Stimulated activated CD4-positive, alpha-beta T cell treated with anti-CD3 and anti-CD28 coated beads, TNF-alpha, amount 100 ng/mL, for 4 hours (primary cell): ENCODE measurements at places on chromosomes 13 and 19.

DNA sequence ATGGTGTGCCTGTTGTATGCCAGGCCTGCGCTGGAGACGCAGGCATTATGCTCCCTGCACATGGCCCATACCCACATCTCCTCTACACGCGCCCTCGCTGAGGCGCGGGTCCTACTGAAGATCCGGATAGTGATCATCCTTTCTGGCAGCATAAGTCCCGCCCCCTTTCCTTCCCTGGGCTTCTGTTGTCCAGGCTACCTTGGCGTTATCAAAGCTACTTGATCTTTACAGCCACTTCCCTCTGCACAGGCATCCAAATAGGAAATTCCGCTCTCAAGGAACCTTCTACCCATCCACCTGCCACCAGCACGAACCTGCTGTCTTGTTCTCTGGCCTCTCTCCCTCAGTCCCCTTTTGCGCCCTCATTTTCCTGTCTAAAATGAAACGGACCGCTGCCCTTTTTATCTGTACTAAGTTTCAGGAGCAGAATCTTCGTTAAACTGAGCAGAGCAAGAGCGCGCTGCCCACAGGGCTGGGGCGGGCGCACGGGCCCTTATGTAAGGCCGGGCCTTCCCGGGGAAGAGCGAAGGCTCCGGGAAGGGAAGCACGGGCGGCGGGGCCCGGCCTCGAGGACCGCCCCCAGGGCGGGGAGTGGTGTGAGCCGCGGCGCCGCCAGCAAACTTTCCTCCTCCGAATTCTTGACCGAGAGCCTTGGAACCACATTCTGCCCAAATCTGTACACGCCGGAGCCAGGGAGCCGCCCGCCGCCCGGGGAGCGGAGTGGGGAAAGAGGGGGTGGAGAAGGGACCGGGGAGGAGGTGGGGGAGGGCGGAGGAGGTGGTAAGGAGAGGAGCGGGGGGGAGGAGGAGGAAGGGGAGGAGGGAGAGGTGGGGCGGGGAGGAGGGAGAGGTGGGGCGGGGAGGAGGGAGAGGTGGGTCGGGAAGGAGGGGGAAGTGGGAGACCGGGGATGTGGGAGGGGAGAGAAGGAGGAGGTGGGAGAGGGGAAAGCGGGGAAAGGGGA, 920 bp upstream of the UBE2L5 start:
- DNase-seq, result peak; percentile 20

GRCh38 chr13:93226623-93227279, at the start of gene GPC6:
Gene GPC6 (plus strand): TSS chr13:93226807.
- DNase-seq, result no peak

DNA sequence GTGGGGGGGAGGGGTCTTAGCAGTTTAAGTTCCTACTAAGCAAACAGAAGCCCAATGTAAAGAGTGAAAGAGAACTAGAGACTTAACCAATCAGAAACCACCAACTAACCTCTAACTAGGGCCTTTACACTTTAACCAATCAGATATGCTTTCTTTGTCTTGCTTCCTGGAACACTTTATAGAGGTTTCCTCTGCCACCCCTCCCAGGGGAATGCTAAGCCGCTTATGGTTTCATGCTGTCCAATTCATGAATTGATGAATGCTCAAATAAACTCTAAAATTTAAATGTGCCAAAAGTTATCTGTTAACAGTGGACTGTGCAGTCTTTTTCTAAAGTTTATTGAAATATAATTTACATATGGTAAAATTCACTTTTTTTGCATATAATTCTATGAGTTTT, 33.9 kb upstream of the LATS2 start:
- DNase-seq, result no peak

DNA sequence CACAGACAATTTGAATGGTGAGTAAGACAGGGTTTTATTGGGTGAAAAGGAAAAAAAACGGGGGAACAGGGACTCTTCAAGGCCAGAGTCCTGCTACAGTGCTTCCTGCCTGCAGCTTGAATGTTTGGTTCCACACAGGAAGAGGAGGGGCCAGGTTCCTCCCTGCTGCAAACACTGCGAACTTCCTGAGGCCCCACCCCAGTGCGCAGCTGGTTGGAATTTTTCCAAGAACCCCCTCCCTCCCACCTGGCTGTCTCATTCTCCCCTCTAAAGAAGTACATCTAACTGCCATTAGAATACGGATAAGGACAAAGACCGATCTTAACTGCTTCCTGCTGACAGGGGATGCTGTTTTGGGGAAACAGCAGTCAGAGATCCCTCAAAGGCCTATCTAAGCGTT, 184.9 kb downstream of the GGACT start:
- no peak for DNase-seq

- no peak for DNase-seq
Observed at GRCh38 chr13:100543872-100544602, 44.6 kb downstream of the GGACT start.

DNA sequence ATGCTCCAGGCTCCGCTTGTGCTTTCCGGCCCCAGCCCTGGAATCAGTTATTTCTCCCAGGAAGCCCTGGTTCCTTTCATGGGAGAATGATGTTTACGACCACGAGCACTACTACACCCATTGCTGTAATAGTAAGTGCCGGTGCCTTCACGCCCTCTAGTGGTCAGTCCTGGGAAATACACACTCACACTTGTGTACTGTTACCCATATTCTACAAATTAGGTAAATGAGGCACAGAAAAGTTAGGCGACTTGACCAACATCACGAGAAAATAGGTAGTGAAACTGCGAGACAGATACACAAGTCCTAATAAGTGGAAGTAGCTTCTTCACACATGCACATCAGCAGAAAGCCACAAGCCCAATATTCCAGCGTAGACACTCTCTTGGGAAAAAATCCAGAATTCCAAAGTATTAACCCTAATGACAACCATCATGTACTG, 21.7 kb downstream of the CEACAM21 start:
- DNase-seq, result peak; percentile 30

GRCh38 chr19:6663236-6664201, 6.4 kb downstream of the TNFSF14 start:
- no peak for DNase-seq

DNA sequence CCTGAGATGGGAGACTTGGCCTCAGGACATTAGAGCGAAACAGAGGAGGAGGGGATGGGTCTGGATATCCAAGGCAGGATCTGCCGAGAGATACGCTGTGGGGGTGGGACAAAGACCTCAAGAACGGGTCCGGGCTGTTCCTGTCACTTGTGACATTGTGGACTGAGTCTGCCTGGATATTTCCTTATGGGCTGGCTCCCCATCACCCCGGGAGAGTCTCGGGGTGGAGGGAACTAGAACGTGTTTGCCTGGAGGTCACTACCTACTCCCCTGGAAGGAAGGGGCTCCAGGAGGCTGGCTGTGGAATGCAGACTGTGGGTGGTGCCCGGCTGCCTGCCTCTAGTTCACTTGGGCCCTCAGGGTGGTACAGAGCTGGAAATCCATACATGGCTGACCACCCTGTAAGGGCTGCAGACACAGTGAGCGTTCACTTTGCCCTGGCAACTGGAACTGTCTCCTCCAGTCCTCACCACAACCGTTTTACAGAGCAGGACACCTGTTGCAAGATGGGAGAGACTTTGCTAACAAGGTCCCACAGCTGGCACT, 26.4 kb downstream of the DNM2 start:
- no peak for DNase-seq

GRCh38 chr19:47228168-47228936, 2.6 kb downstream of the BBC3 start:
- no peak for DNase-seq

GRCh38 chr19:36377541-36378178, 1.3 kb downstream of the ZFP14 start:
- DNase-seq, result no peak

GRCh38 chr19:41305927-41306793, 3.8 kb upstream of the CCDC97 start:
- no peak for DNase-seq

GRCh38 chr13:112837371-112838037, 131.5 kb upstream of the MCF2L start:
- DNase-seq, result no peak

GRCh38 chr13:94464771-94465170, 14.7 kb downstream of the DCT start:
- peak; percentile 5 for DNase-seq

- DNase-seq, result no peak
Observed at GRCh38 chr19:35225951-35226350, 2.6 kb downstream of the FAM187B start.
